ENCODE measurements at places on chromosomes 7 and 10.
A peak's percentile ranks its signal among the peaks of the same experiment; 100 is the strongest.

- no peak for DNase-seq
Observed at GRCh38 chr7:1012004-1012715, 29.2 kb downstream of the CYP2W1 start.

DNA sequence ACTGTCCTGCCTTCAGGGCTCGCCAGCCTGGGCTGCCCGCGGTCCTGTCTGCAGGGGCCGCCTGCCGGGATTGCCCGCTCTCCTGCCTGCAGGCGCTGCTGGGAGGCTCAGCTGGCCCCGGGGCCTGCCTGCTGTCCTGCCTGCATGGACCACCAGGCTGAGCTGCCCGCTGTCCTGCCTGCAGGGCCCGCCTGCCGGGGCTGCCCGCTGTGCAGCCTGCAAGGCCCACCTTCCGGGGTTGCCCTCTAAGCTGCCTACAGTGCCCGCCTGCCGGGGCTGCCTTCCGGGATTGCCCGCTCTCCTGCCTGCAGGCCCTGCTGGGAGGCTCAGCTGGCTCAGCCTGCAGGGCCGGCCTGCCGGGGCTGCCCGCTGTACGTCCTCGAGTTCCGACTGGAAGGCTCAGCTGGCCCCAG is 164.4 kb downstream of the GLRX3 start:
- peak; percentile 14 for DNase-seq

DNA sequence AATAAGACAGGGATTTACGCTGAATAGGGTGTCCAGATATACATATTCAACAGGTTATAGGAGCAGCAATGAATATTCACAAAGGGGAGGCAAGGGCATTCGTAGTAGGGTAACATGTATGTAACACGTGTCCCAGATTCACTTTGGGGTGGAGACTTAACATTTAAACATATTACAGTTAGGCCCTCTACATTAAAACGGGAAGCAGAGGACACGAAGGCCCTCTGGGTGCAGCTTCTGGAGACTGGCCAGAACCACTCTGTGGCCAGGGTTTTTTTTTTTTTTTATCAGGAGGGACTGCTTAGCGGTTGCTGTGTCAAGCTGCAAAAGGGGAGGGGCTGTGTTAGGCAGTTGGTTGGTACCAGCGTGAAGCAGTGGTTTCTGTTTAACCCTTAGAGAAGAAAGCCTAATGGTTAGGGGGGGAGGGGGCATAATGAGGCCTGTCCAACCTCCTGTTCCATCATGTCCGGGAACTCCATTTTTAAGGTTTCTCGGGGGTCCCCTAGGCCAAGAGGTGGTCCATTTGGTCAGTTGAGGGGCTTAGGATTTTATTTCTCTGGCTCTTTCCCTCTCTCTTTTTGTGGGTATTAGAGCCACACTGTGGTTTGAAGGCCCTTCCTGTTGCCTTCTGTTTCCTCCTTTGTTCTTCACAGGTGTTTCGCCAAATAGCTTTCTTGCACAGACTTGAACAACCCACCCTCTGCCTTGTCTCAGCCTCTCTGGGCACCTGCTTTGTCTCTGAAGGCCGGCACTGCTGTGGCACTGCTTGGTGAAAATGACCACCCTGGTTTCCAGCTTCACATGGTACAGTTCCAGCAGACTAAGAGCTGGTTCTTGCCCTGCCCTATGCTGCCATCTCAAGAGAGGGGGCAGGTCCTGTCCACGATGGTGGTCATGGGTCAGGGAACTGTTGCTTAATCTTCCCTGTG is 26.4 kb downstream of the PRF1 start:
- no peak for DNase-seq

DNA sequence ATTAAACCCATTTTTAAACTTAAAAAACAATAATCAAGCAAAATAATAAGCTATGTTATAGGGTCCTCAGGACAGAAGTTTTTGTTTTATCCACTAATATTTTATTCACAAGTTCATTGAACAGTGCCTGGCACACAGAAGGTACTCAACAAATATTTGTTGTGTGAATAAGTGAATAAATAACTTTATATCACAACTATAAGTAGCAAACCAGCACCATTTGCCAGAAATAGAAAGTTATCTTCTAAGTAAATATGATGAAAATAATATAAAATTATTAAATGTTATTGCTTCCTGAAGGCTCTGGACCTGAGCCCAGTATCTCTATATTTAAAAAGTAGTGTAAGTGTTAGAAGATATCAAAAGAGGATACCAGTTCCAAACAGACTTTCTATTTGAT is 29.1 kb upstream of the SEPTIN7 start:
- no peak for DNase-seq

DNA sequence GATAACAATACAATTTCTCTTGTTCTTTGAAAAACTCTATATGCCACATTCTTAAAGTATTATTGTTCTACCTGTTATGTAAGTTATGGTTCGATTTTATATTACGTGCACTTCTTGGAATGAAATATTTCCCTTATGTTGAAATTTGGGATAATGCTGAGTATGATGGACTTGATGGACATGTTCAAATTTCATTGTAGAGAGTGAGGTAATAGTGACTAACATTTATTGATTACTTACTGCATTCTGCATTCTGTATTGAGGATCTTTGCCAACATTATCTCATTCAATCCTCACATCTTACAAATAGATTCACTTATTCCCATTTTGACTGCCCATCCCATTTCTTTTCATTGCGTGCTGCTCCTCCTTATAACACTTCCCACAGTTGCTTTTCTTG is 119.7 kb upstream of the GLCCI1 start:
- DNase-seq = no peak

DNA sequence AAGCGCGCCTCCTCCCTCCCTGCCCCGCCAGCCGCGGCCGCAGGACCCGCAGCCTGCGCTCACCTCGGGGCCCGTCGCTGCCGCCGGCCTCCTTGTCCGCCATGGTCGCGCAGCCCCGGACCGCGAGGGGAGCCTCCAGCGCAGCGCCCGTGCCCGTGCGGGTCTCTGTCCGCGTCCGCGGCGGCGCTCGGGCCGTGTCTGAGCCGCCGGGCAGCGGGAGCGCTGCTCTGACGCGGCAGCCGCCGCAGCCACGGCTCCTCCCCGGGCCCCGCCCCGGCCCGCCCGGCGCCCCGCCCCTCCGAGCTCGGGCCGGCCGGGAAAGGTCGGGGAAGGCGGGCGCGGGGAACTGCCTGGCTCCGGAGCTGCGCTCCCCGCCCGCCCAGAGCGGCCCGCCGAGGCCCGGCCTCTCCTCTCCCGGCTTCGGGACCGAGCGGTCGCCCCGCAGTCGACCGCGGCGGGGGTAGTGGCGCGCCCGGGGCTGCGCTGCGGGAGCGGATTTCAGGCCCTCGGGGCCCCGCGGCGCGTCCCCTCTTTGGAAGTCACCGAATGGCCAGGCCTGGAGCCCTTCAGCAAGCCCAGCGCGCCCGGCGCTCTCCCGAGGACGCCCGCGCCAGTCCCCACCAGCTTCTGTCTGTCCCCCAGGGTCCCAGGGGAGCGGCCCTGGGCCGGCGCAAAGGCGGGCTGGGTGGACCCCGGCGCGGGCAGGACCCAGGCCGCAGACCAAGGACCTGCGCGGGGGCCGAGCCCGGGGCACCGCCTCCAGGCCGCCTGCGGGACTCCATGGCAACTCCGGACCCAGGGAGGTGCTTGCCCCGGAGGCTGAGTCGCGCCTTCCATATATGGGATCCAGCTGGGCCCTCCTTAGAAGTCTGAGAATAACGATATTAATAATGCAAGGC is at the start of gene HSPA12A:
HSPA12A (minus strand) TSS at position 200 of the 899 bp plus-strand sequence; CDS start at position 103, 97 bp downstream.
- DNase-seq = peak; percentile 7

GRCh38 chr10:30637881-30638467 is 8.4 kb upstream of the LYZL2 start:
- DNase-seq = no peak

DNA sequence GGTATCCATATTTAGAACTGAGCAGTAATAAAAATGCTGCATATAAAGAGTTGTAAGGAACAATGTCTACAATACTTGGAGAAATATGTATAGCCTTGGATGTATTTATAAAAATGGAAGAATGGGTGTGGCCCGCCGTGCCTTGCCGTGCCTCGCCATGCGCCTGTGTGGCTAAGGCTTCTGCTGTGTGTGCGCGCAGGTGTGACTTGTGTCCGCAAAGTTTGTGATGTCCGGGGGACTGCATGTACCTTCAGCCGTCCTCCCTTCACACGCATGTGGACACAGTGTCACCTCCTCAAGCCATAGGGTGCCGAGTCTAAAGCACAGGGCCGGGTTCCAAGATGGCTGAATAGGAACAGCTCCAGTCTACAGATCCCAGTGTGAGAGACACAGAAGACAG is 9.8 kb downstream of the SAMD9 start:
- no peak for DNase-seq

GRCh38 chr7:99729486-99730237 is 5.3 kb downstream of the CYP3A7 start:
- DNase-seq = no peak

DNA sequence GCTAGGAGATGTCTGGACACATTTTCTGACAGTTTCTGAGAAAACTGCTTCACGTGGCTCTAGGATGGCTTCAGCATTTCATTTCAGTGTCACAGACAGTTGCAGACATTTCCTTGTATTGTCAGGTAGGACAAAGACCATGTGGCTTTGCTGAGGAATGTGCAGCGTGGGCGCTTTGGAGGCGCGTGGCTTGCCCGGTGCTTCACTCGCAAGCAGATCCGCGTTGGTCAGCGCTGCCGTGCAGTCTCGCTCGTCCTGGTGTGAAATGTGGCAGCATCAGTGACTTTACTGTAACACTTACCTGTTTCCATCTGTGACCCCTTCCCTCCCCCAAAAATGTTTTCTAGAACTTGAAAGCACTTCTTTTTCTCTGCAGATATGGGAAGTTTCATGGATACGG is 340.5 kb downstream of the SDK1 start:
- no peak for DNase-seq

- no peak for DNase-seq
Observed at GRCh38 chr7:104106108-104106905, 101.5 kb downstream of the ORC5 start.

DNA sequence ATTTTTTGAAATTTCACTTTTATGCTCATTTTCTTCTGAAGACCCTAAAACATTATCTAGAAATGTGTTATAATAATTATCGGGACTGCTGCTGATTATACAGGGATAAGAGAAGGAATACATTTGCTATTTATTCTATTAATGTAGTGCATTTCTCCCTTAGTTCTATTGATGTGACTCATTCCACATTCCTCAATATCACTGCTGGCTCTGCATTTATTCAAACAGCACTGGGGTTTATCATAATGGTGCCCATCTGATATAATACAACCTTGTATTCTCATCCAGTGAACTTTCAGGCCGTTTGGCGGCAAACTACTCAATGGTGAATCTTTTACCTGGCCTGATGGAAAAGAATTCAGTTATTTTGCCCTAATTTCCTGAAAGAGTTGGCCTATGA is 7.8 kb downstream of the KCND2 start:
- DNase-seq = no peak

- DNase-seq = no peak
Observed at GRCh38 chr7:129101746-129102145, 42.8 kb upstream of the TSPAN33 start.

DNA sequence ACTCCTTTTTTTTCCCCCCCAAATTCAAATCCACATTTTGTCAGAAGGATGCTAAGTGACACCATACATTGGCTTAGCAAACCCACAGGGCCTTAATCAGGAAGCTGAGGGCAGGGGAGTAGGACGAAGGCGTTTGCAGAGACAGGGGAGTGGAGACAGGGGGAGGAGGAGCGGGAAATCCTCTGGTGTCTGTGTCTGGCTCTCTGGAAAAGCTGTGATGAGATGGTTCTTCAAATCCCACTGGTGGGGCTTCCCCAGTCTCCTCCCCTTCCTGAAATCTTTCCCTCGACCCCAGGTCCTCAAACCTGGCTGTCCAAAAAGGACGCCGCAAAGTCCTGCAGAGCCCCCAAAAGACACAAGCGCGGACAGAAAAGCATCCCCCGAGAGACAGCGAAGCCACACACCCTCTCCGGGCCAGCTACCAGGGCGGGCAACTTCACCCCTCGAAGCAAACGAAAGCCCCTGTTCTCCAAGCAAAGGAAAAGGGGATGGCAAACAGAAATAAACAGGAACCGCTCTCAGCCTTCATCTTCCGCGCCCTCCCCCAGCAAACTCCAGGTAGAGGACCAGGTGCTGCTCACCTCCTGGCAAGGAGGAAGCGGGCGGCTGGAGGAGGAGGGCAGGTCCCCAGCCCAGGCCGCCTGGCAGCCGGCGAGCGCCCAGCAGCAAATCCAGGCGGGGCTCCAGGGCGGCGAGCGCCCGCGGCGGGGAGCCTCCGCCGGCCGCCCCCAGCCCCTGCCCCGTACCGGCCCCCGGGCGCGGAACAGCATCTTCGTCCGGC is 520 bp downstream of the ELAPOR2 start:
- DNase-seq = no peak

- no peak for DNase-seq
Observed at GRCh38 chr7:24659505-24659904, 86.3 kb downstream of the PALS2 start.

DNA sequence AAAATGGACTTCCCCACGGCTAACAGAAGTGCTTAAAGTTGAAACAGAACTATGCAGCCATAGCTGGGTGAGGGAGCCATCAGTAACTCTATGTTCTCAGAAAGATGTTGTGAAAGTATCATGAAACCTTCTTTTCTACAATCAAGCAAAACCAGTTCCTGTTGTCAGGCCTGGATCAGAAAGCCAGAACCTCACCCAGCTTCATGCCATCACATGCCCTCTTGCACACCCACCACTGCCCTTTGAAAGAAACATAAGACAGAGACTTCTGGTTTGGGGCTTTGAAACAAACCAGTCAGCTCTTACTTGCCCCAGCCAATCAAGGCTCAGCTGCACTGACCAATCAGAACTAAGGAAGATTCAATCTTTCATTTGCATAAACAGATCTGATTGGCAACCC is 230.8 kb upstream of the FERD3L start:
- DNase-seq = no peak

DNA sequence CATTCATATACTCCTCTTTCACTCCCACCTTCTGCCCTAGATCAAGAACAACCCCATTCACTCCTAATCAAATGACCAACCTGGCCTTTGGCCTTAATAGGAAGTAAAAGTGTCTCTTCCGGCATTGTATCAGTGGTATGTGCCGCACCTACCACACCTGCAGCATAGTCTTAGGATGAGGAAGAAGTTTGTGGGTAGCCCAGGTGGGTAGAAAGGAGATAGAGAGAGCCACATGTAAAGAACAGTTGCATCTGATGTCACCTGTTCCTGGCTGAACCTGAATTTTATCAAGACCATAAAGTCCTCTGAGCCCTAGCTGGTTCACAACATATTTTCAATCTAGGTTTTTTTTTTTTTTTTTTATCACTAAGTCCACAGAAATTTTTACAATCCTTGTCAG is 55.5 kb upstream of the PTPN12 start:
- no peak for DNase-seq

DNA sequence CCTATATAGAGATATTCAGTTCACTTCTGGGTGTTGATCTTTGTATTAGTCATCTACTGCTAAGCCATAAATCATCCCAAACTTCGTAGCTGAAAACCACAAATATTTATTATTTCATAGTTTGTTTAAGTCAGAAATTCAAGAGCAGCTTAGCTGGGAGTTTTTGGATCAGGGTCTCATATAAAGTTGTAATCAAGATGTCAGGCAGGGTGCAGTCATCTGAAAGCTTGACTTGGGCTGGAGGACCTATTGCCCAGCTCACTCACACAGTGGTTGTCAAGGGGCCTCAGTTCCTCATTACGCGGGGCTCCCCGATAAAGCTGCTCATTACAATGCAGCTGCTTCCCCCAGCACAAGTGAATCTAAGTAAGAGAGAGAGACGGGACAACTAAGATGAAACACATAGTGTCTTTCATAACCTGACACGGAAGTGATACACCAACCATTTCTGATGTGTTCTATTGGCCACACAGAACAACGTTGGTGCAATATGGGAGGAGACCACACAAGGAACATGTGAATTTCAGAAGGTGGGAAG is 15.7 kb downstream of the PPP1R3C start:
- DNase-seq = no peak
